ENCODE measurements at places on chromosomes 7 and 10.

GRCh38 chr10:21015851-21016250 lies 118.7 kb upstream of the NEBL start:
- DNase-seq = no peak

- DNase-seq = no peak
These were observed 53.8 kb downstream of the KCTD7 start for GRCh38 chr7:66682350-66683093.

DNA sequence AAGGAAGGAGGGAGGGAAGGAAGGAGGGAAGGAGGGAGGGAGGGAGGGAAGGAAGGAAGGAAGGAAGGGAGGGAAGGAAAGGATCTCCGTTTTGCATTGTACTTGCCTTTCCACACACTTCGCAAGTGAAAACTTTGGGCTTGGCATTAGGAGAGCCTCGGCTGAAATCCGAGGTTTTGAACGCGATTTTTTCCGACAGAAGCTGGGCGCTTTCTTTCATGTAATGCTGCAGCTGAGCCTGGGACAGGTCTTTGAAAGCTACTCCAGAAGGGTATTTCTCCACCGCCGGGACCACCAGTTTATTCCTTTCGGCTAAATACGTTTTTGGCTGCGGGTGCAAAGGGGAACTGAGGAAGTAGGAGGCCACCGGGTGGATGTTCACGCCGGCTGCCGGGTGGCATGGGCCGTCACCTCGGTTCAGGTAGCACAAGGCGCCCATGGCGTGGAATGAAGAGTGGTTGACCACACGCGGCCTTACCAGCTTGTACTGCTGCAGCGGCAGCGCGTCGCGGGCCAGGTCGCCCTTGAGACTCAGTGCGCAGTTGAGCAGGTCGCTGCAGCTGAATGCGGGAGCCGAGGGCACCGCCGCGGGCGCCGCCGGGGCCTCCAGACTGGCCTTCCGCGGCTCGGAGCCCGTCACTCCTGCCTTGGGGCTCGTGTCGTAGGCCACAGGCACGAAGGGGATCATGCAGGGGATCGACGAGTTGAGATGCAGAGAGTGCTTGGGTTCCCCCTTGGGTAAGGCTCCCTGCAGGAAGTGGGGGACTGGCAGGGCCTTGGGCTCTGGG lies 825 bp downstream of the FEZF1 start:
- no peak for DNase-seq

DNA sequence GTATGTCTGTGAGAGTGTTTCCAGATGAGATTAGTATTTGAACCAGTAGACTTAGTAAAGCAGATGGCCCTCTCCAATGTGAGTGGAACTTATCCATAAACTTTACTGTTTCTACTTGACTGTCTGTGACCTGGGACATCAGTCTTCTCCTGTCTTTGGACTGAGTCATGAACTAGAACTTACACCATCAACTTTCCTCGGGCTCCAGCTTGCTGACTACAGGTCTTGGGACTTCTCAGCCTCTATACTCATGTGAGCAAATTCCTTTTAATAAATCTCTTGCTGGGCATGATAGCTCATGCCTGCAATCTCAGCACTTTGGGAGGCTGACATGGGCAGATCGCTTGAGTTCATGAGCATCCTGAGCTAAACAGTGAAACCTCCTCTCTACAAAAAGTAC lies 25.7 kb upstream of the WAPL start:
- DNase-seq = no peak

- no peak for DNase-seq
These were observed 14.9 kb upstream of the SFMBT2 start for GRCh38 chr10:7425691-7426090.

GRCh38 chr10:29923416-29923965 lies 135.9 kb downstream of the JCAD start:
- no peak for DNase-seq

GRCh38 chr10:48589266-48589665 lies 15.6 kb downstream of the ARHGAP22 start:
- DNase-seq = no peak

GRCh38 chr10:111856631-111857030 lies 326.9 kb downstream of the GPAM start:
- DNase-seq = no peak

- DNase-seq = no peak
These were observed 486.3 kb upstream of the PCDH15 start for GRCh38 chr10:55287346-55287745.

DNA sequence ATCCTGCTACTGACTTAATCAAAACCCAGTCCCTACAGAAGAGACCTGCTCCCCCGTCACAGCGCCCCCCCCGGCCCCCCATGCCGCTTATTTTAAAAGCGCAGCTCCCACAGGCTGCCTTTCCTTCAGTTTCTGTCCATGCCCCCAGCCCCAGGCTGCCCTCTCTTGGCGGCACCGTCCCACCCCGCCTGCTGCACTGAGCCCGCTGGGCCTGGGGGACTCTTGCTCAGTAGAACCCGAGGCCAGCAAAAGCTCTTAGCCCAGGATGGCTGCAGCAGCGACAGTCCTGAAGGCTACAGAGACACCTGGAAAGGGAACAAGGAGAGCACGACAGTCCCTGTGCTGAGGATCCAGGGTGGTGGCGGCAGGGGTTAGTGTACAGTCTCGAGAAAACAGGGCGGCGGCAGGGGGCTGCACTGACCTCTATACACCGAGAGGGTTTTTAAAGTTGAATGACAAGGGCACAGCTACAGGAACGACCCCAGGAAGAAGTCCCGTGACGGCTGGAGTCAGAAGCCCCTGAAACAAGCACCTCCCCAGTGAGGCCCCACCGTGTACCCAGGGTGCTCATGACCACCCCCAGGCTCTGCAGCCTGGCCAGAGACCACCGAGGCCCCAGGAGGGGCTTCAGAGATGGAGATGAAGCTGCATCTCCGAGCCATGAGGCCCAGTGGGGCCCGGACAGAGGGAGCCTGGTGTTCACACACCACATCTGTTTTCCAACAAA lies 54.4 kb downstream of the ZRANB1 start:
- no peak for DNase-seq

DNA sequence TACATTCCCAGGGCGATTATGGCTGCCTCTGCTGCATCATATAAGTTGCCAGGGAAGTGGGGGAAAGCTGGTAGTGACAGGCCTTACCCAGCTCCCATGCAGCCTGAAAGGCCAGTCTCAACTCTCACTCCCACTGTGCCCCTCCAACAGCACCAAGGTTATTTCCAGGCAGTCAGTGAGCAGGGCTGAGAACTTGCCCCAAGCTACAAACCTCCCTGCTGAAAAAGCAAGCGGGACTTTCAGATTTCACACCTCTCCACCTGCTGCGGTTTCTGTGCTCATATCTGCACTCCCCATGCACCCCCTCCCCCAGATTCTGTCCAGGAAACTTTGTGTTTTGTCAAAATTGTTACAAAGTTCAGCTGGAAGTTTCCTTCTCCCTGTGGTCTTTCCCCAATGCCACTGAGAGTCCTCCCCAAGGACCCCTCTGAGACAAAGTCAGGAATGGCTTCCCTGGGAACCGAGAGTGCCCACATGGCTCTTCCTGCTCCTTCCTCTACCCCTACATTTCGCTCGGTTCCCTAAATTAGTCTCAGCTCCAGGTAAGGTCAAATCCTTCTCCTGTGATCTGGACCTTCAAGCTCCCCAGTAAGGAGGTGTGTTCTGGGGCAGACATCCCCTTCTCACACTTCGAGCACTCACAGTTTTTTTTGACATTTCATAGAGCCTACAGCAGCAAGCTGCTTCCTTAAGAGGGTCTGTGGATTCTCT lies 25.3 kb upstream of the WNT2 start:
- DNase-seq = no peak

DNA sequence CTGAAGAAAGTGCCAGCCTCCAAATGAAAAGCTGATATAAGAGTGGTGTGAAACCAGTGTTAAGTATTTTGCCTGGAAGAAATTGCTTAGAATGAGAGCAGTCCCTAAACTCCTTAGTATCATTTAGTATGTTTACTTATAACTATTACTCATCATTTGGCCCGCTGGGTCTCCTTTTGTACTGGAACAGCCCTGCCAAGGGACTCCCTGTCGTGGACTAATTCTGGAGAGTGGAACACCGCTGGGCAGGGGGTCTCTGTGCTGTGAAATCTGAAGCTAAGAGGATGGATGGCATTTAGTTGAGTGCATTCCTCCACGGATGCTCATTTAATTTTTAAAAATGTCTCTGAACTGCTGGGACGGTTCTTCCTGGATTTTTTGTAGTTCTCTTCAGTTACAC lies 889.9 kb upstream of the C7orf33 start:
- no peak for DNase-seq

GRCh38 chr7:46189255-46189790 lies 268.3 kb upstream of the IGFBP3 start:
- DNase-seq = no peak

- no peak for DNase-seq
These were observed 17.5 kb downstream of the TUBAL3 start for GRCh38 chr10:5387169-5387568.

- no peak for DNase-seq
These were observed 198.5 kb upstream of the TMEM196 start for GRCh38 chr7:19971956-19972355.

DNA sequence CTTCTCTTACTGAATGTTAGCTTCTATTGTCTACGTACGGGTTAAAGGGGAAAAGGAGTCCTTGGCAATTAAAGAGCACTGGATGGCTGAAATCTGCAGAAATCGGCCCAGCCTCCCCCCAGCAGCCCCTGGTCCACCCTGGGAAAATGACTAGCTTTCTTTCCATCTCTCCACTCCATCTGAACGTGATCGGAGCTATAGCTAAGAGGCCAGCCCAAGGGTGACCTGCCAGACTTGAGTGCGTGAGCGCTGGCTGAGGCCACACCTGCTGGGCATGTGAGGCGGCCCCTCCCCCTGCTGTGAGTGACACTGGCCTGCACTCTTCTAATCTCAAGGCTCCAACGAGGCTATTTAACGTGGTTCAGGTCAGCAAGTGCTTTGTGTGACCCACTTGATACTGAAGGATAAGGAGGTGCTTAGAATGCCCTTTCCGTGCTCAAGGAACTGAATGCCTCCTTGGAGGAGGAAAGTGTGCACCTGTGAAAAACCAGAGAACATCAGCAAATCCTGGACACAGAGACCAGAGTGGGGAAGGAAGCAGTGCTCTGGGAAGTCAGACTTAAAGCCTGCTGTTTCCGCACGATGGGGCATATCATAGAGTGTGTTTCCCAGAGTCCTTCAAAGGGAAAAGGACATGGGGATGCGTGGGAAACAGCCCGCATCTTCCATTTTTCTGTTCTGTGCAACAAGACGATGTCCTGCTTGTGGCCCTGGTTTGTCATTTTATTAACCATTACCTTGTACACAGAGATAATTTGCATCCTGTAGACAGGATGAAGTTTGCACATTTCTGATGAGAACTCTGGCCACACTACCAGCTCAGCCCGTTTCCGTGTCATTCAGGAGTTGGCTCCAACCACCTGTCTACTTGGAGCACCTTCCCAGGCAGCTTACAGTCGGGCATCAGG lies 12.5 kb upstream of the MNX1 start:
- DNase-seq = no peak

DNA sequence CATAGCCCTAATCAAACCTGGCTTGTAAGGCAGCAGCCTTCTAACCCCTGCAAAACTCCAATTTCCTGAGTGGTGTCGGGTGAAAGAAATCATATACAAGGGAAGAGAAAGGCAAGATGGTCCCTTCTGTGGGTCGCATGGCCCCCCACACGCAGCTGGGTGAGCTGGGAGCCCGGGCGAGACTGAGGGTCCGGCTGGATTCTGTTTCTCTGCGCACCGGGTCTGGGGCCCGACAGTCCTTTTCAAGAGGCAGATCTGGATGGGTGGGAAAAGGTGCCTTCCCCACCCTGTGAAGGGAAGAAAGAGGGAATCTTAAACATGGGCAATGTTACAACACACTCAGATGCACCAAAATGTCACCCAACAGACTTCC lies 18.5 kb downstream of the WDR86 start:
- DNase-seq = no peak

- no peak for DNase-seq
These were observed 8.8 kb upstream of the C10orf71 start for GRCh38 chr10:49290131-49290530.

DNA sequence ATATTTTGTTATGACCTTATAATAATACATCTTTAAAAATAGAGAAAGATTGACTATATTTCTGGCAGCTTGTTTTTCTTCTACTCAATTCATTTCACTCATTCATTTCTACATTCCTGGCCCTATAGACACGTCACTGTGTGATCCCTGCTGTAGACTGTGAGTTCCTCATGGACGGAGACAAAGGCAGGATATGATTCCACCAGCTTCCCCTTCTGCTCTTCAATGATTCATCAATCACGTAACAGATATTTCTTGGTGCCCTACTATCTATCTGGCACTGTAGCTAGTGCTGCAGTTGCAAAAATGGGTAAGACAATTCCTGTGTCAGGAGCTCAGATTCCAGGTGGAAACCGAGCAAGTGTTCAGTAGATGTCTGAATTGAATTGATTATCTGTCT lies 415.0 kb downstream of the SFMBT2 start:
- no peak for DNase-seq

- DNase-seq = no peak
These were observed 28.1 kb upstream of the PLXDC2 start for GRCh38 chr10:19788075-19788686.

- no peak for DNase-seq
These were observed 110.8 kb upstream of the LRGUK start for GRCh38 chr7:134016223-134016941.

- no peak for DNase-seq
These were observed at the start of gene USP6NL for GRCh38 chr10:11611248-11612020. Gene USP6NL (minus strand): TSS chr10:11611650. CDS start chr10:11597634, 14,016 bp downstream.

GRCh38 chr10:89330537-89331212 lies 2.9 kb downstream of the IFIT3 start:
- DNase-seq = no peak

DNA sequence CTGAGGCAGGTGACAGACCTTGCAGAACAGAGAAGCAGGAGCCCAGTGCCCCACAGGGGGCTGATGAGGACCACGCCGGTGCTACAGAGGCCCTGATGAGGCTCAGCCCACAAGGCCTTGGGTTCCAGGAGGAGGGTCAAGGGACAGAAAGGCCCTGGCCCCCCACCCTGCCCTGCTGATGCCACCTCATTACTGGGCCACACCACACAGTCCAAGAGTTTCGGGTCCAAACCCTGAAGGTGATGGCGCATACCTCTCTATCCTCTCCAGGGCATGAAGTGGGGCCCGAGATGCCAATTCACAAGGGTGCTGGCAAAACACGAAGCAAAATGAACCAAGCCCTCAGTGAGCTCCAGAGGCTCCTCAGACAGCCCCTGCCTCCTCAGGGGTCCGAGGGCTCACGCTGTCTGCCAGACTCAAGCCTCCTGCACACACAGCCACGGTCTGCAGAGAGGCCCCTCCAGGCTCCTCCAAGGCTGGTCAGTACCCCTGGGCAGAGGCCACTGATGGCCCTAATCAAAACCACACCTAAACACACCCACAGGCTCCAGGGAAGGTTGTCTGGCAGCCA lies 32.3 kb downstream of the RASGEF1A start:
- DNase-seq = no peak
